ENCODE measurements at places on chromosomes 6 and 20.

- DNase-seq = no peak
These were observed 31.4 kb downstream of the RGS17 start for GRCh38 chr6:153099636-153100035.

DNA sequence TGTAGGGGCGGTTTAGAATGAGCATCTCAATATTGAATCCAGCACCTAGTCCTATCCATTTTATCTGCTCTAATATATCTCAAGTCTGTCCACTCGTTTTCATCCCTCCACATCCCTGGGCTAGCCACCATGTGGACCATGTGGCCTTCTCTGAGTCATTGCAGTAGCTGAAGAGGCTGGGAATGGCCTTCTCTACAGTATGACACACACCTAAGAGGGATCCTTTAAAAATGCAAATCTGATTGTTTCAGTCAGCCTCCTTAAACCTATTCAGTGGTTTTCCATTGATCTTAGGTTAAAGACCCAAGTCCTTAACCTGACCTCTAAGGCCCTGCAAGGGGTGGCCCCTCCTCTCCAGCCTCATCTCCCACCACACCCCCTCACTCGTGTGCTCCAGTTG is 9.4 kb downstream of the RING1 start:
- DNase-seq = no peak

GRCh38 chr6:137801352-137802114 is 65.5 kb upstream of the TNFAIP3 start:
- no peak for DNase-seq

- no peak for DNase-seq
These were observed 789.3 kb downstream of the FRK start for GRCh38 chr6:115271434-115271833.

- no peak for DNase-seq
These were observed 4.0 kb downstream of the PEX6 start for GRCh38 chr6:42974919-42975505.

DNA sequence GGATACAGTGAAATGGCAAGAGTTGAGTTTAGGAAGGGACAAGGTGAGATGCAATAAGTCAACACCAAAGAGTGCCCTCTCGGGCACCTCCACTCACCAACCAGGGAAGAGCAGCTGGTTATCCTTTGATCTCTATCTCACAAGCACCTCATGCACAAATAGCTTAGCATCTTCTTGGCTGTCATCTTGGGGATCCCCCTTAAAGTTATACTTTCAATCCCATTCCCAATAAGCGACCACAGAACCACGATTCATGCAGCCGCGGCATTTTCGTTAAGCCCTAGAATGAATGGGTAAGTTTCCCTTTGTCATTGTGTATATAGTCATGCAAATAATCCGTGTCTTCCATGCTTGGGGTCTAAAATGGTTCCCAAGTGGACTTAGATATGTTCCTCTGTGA is 73.5 kb downstream of the ADTRP start:
- no peak for DNase-seq

DNA sequence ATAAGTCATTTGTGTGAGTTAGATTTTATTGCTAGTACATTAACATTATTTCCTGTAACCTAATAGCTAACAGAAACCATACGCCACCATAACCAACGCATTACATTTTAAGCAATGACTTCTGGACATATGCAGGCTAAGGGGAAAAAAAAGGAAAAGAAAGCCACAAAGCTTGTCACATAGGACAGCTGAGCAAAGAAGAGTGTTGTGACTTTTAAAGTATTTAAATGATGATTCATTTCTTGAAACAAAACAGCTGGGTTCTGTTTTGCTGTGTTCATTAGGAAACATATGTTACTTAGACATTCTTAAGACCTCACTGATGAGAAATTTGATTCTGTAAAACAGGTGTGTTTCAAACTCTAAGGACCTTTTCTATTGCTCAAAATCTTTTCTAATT is 171.4 kb downstream of the COL9A1 start:
- DNase-seq = no peak

DNA sequence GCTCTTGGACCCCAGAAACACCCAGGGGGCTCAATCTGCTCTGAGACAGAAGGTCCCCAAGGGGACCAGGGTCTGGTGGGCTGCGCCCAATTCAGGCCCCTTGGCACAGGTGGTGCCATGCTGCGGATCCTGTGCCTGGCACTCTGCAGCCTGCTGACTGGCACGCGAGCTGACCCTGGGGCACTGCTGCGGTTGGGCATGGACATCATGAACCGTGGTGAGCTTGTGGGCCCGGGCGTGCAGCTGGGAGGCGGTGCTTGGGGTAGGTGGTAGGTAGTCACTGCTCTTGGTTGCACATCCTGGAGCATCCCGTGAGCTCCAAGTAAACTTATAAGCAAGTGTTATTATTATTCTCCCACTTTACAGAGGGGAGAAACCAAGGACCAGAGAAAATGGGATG is at the start of gene BPIFB6:
TSS of gene BPIFB6 (plus strand) at position 118 of the 400 bp plus-strand sequence. CDS start at position 118, 0 bp downstream.
- DNase-seq = no peak

DNA sequence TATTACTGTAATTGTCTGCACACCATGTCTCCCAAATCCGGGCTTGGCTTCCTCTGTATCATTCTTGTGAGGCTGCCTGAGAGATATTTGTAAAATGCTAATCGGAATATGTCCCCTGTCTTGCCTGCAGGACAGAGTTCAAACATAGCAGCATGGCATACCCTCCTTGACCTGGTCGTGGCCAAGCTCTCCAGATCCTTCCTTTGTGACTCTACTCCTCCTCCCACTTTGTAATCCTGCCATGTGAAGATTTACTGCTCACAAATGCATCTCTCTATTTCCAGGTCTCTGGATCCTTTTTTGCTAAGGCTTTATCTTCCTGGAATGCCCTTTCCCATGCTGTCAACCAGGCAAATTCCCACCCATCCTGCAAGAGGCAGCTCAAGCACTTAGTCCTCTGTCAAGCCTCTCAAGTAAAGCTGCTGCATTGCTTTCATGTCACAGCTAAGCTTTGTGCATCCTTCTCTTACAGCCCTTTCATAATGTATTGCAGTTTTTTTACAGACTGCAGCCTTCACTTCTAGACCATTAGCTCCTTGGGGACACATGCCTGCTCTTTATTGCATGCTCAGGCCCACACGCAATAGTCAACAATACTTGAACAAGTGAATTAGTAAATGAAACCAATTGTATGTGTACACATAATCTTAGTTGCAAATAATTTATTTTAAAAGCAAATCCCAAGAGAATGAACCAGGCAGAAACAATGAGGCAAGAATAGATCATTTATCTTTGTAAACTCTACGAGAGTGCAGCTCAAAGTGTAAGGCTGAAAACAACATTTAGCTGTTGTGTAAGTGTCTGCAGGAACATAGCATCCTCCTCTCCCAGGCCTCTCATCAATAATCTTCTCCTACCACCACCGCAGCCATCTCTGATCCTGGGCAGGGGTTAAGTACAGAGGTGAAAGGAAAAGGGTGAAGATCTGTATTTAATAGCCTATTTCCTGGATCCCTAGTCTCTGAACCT is 45.8 kb downstream of the HIVEP2 start:
- no peak for DNase-seq

- no peak for DNase-seq
These were observed 20.3 kb downstream of the GPX5 start for GRCh38 chr6:28545955-28546354.

DNA sequence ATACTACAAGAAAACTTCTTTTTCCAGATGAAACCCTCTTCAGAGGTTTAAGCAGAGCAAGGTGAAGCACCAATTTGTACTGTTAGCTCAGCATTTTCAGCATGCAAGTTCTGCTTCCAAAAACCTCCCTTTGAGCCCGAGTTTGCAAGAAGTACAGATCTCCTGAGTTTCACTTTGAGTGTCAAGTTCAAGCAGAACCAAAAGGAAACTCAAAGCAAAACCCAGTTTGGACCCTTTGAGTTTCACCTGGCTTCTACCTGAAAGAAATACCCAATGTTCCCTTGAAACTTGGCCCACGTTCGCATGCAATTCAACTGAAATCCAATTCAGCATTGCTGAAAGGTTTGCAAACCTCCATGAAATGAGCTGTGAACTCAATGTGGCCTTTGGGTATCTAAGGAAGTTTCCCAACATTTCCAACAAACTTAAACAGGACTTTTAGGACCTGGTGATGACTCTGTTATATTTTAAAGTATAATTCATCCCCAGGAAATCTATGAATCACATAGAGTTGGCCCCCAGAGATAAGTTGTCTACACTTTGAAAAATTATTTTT is 62.9 kb upstream of the HBS1L start:
- no peak for DNase-seq

DNA sequence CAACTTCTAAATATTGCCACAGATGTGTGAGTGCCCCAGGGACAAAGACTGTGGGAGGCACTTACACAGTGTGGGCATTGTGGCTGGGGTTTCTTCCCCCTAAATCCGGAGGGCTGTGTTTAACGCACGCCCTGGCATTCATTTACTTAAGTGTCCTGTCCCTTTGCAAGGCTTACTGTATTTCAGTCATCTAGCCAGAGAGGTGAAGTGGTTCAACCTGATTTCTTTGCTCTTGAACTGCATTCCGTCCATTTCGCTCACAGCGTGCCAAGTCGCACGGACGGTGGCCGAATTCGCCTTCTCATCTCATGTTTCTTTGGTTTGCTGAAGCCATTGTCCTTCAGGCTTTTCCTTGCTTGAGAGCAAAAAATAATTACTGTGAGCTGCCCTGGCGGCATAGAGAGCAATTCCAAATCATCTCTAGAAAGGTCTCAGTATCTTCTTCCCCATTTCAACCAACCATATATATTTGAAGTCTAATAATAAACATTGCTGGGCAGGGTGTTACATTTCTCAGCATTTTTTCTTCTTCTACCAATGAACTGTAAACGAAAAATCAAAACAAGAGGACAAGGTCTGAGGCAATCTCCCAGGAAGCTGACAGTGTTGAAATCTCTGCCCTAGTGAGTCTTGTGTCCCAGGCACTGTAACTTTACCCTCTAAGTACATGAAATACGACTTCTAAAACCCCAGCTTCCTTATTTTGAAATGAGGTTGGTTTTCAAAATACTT is 16.9 kb downstream of the SYTL3 start:
- DNase-seq = no peak

DNA sequence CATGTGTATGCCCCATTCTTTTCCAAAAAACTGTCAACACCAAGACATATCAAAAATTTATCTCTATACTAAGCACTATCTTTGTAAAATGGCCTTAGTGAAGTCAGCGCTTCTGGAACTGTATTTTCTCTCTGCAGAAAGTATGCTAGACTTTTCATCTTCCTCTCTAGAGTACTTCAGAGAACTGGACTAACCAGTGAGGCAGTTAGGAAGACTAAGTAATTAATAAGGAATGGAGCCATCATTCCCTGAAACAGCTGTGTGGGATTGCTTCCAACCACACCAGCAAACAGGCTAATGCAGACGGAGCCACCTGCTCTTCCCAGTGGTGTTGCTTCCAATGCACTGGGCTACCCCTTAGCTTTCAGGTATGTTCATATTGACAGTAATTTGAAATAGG is 169.1 kb upstream of the FUT9 start:
- no peak for DNase-seq

DNA sequence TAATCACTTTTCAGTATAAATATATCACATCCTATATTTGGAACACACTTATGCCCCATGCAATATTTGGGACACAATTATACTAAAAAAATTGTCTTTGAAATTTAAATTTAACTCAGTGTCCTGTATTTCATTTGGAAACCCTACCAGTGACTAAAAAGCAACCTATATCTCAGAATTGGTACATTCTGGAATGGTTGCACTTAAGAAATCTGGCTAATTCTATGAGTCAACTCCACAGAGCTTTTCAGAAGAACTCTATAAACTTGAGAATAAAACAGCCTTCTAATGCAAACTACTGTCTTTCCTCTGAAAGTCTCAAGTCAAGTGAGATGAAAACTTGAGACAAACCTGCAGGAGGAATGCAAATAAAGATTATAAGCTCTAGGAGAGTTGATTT is 320.2 kb downstream of the MAFB start:
- DNase-seq = no peak

- no peak for DNase-seq
These were observed 11.5 kb downstream of the HLA-DPA1 start for GRCh38 chr6:33061987-33062386.

GRCh38 chr20:64108731-64109681 is 1.6 kb upstream of the NPBWR2 start:
- DNase-seq = no peak

- DNase-seq = no peak
These were observed 454.9 kb downstream of the BTBD3 start for GRCh38 chr20:12372557-12372956.

GRCh38 chr6:6880745-6881437 is 226.9 kb upstream of the RREB1 start:
- DNase-seq = no peak

GRCh38 chr6:166640342-166641043 is 13.4 kb upstream of the RPS6KA2 start:
- DNase-seq = no peak

DNA sequence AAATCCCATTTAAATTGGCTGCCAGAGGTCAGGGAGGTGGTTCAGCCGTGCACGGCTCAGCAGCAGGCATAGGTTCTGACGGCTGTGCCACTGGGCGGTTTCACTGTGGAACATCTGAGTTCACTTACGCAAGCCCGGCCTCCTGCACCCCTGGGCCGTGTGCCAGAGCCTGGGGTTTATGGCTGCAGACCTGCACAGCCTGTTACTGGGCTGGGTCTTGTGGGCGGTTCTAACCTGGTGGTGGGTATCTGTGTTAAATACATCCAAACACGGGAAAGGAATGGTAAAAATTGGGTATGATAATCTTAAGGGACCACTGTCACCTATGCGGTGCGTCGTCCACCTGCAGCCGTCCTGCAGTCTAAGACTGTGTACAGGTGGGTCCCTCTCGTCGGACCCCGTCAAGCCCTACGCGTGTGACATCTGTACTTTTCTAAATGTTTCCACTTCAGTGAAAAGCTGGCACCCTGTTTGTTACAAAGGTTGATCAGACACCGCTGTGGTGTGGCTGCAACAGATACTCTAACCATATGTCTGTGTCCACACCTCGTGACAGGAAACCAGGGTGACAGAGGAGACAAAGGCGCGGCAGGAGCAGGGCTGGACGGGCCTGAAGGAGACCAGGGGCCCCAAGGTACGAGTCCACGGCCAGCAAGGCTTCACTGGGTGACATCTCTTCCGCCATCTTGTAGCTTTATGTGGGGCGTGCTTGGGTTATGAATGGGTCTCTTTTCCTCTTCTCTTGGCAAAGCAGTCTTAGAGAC is 21.5 kb downstream of the COL9A3 start:
- DNase-seq = no peak

DNA sequence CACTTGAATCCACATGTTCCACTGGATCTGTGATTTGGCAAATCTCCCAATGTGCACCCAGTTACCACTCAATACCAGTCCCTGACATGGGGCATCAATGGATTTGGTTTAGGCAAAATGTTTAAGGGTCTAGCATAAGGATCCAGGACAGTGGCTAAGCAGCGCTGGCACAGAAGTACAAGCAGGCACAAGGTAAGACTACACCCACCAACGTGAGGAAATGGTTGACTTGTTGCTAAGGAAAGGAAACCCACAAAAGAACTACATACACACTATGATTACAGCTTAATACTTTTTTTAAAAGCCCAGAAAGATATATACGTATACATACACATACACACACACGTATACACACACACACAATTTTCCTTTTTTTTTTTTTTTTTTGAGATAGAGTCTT is 79.0 kb downstream of the DNAAF9 start:
- no peak for DNase-seq

- no peak for DNase-seq
These were observed 58.1 kb downstream of the RNF217 start for GRCh38 chr6:125020385-125020784.

All from esophagus squamous epithelium (tissue), 5 donors.